Fibroblast of skin of scalp (primary cell): ENCODE measurements at places on chromosomes 7 and 10.

- DNase-seq: no peak
Measured at GRCh38 chr10:131701131-131701947, 199.5 kb upstream of the PPP2R2D start.

- DNase-seq: no peak
Measured at GRCh38 chr10:650441-650851, 39.0 kb downstream of the DIP2C start.

GRCh38 chr7:141731476-141732149 lies 6.5 kb upstream of the SSBP1 start:
- no peak for DNase-seq

DNA sequence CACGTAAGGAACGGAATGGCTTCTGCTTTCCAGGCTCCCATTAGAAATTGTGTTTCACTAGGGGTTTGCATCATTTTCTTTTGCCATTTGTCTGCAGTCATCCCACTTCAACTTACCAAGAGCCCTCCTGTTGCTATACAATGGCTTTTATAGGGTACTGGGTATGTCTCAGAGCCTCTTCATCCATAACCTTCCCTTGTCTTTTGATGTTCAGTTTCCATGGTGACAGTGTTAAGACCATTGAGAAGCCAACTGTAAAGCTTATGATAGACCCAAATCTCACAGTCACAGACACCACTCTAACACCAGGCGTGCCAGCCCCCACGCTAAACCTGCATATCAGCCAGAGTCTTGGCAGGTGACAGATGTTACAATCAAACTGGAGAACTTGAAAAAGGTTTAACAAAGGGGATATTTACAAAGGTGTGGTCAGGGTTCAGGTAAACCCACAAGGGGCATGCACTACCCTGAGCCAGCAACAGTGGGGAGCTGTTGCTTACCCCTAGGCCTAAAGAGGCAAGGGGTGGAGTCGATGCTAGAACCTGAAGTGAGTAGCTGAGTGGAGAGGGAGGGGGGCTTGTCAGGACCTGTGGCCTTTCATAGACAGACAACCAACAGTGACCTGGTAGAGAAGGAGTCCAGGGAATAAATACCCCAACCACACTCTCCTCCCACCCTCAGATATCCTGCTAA lies 53.2 kb upstream of the ABLIM1 start:
- no peak for DNase-seq

- DNase-seq: no peak
Measured at GRCh38 chr7:47525066-47525623, 56.8 kb downstream of the TNS3 start.

- no peak for DNase-seq
Measured at GRCh38 chr10:51706225-51706624, 6.8 kb upstream of the CSTF2T start.

DNA sequence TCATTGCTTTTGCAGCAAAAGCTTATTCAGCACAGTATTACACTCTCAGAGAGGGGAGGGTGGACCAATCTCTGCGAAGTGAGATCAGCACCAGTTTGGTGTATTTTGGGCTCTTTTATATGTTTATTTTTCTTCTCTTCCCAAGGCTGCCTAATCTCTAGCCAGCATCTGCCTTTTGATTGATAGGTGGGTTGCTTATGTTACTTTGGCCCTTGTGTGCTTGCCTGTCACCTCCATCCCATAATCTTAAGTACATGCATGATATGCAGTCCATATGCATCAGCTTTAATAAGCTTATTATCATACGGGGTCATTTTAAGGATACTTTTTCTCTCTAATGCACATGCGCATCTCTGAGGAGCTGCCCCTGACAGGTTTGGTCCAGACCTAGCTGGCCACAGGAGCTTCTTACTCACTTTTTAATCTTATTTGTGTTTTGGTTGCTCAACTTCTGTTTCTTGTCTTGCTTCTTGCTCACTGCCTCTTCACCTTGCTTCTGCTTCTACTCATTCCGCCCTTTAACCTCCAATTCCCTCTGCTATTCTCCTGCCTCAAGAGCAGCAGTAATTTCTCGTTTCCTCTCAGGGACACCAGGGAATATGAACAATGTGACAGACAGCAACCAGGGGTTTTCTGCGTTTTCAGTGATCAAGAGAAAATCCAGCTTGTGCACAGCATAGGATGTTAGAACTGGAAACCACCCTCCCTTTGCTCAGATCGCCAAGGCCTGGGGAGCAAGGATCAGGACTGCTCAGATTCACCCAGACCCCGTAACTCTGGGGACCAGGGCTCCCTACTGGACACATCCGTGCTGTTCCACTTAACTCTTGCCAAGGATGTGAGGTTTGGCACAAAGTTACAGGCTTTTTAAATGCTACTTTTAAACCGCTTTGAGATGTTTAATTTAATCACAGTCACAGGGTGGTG lies 10.0 kb downstream of the RGR start:
- DNase-seq: no peak

DNA sequence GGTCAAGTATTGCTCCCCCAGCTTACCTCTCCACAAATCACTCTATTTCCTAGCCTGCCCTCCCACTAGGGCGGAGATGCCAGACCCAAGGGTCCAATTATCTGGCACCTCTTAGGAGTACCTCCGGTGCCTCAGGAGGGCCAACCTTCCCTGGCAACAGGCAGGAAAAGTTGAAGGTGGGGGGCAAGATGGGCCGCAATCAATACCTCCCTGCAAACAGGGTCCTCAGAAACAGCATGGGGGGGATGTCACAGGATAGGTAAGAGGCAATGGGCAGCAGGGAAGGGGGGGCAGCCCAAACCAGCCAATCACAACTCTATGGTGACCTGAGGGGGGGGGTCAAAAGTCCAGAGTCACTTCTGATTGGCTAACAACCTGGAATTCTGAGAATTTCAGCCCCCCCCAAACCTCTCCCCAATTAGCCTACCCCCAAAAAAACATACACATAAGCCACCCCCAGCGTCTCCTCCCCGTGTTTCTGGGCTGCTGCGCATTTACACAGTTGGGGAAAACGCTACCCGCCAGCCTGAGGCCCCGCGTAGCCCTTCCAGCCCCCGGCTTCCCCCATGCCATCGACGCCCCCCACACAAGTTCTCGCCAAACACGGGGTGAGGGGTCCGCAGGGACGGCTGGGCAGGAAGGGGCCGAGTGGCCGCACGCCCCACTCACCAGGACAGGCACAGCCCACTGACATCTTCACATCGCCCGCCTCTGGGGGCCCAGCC lies 589 bp downstream of the LDB1 start:
- DNase-seq: peak; percentile 82

GRCh38 chr7:131424219-131424822 lies 96.6 kb downstream of the MKLN1 start:
- DNase-seq: peak; percentile 56

DNA sequence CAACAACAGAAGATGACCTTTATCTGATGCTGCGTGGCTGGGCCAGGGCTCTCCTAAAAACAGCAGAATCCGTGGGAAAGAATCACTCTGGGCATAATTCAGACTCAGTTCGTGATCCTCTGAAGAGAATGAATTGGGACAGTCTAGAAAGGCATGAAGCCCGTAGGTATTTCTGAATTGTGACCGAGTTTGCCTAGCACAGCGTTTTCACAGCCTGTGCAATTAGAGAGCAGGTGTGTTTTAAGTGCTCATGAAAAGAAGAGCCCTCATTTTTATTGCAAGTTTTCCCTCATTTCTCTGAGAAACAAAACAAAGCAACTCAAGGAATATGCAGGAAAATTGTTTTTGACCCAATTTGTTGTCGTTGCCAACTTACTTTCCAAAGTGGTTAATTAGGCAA lies 366.2 kb downstream of the WDR11 start:
- DNase-seq: no peak

DNA sequence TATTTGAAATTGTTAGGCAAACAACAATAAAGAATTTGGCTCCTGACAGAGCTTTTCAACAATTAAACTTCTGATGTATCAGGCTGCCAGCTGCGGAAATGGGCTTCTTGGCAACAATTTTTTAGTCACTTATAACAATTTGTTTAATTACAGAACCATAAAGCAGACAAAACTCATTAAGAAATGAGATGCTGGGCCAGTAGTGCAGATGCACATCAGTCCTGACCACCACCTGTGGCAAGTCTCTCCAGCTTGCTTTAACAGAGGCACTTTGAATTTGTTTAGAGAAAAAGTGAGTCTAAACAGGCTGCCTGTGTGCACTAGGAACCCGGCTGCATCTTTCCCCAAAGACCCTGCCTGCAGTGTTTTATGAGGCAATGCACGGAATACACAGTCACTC lies 1124.4 kb downstream of the NXPH1 start:
- no peak for DNase-seq
